Stimulated activated CD8-positive, alpha-beta memory T cell treated with anti-CD3 and anti-CD28 coated beads, Interleukin-4, amount 100 ng/mL, for 1 hour (primary cell): ENCODE measurements at places on chromosomes 1 and 21.

DNA sequence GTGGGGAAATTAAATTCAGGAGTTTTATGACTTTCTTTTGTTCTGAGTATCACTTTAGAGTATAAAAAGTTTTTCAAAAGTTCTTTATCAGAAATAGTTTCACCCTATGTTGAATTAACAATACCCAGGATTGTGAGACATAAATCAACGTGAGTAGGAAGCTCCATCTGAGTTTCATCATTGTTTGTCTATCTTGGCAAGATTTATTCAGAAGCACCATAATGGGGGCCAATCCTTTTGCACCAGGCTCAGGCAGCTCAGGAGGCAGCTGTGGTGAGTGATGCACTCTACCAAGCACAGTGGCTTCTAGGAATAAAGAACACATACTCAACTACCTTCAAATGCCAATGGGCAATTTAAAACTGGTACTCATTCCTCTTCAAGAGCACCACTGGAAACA is 12.0 kb downstream of the CREG1 start:
- DNase-seq = no peak

DNA sequence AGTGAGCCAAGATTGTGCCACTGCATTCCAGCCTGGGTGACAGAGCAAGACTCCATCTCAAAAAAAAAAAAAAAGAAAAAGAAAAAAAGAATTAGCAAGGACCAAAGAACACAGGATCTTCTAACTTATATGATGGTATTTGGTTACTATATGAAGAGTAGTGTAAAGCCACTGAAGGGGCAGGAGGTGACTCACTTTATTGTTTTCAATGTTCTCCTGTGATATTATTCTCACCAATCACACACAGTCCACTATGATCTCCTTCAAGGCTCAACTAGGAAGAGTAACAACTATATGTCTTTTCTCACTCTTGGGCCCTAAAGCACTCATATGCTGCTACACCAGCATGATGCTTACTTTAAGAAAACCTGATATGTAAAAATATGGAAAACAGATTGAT is 26.7 kb downstream of the RC3H1 start:
- DNase-seq = no peak

DNA sequence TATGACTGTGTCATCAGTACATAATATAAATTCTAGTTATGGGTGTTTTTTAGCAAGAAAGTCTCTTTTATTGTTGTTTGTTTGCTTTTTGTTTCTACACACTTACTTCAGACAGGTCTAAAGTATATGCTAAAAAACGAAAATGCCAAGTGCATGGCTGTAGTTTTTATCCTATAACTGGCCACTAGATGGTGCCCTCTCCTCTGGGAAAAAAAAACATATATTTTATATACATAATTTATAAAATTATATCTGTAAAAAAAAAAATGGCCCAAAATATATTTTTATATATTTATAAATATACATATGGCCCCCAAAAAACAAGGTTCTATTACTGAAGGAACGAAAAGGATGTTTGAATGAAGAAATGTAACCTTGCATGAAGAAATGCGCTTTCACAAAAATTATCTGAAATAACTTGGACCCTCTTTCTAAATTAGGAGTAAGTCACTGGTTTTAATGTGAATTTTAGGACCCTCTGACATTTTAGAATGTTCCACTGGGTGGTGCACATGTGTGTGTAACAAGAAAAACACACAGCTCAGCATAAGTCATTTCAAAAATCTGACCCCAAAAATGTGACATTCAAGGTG is 93.5 kb downstream of the TTLL7 start:
- DNase-seq = no peak

GRCh38 chr21:32590130-32590529 is 4.8 kb upstream of the TCP10L start:
- DNase-seq = no peak

GRCh38 chr21:14889080-14889810 is 175.6 kb downstream of the NRIP1 start:
- no peak for DNase-seq

DNA sequence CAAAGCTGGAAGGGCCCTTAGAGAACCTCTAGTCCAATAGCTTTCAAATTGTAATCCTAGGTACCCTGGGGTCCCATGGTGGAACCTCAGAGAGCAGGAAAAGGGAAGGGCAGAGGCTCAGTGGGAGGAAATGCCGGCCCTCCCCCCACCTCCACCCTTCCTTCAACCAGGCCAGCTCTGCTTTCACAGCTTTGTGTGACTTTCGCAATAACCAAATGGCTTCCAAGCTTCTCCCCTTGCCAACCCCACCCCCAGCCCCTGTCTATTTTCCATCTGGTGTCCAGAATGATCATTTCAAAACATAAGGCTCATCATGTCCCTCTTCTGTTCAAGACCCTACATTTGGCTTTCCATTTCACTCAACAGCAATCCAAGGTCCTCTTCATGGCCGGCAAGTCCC is 74.4 kb downstream of the CD58 start:
- no peak for DNase-seq

- DNase-seq = no peak
Measured at GRCh38 chr1:234929369-234929768, 199.3 kb downstream of the TOMM20 start.

DNA sequence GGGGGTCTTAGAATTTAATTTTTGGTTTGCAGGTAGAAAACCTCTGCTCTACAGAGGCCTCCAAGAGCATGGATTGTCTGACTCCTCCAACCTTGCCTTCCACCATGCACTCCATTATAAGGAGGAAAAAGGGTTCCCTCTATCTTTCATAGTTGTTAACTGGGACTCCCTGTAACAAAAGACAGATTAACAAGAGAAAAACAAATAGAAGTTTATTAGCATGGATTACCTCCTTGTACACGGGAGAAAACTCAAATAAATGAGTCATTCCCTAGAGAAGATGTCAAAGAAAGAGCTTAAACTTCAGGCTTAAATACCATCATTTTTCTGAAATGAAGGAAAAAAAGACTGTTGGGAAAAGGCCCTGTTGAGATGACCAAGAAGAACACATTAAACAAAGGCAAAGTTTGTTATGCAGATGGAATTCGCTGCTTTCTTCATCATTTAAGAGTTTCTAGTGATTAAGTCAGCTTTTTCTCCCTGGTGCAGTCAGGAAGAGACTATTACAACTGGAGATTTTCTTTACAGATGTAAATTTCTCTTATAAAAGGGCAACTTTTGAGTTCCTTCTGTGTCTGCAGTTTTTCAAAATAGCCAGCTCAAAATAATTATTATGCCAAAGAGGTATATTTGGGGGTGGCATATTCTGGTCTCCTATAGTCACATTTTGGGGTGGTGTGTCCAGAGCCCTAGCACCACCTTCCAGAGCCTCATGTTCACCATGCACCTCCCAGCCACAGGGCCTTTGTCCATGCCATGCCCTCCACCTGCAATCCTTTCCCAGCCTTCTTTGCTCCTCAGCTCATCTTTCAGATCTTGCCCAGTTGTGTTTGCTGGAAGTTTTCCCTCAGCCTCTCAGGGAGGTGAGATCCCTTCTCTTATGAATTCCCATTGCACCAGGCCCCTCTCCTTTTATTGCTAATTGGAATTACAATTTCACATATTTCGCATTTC is 63.1 kb upstream of the KLHDC7A start:
- no peak for DNase-seq
